COR-L47 (cell line): ENCODE measurements at places on chromosomes 4 and X.

DNA sequence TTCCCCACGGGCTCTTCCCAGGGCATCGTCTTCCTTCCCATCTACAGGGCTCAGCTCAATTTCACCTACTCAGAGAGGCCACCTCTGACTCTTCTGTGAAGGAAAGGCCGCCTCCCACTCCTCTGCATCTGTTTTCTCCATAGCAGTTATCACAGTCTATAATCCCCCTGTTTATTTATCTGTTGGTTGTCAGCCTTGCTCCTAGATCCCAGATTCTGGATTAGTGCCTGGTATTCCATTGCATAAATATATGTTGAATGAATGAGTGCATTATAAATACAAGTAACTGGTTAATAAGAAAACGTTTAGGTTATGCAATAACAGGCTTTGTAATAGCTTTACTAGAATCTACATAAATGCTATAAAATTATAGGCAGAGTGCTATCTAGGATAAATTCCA, 52.9 kb downstream of the NSG1 start:
- no peak for DNase-seq

DNA sequence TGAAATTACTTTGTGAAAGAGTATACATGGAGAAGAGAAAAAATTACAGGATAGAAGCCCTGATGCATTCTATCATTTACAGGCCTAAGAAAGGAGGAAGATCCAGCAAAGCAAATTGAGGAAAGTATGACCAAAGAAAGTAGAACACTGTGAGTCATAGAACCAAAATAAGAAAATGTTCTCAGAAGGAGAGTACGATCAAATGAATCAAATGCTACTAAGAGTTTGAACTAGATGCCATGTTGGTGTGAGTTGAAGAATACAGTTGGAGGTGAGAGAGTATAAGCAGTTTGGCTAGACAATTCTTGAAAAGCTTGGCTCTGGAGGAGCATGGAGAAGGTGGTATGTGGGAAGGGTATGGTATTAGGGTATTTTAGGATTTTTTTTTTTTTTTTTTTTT, 161.8 kb downstream of the RPA4 start:
- DNase-seq: no peak

- peak; percentile 48 for DNase-seq
Measured at GRCh38 chr4:82721819-82722423, 76.7 kb downstream of the SCD5 start.

GRCh38 chr4:6235901-6236640, 33.6 kb upstream of the WFS1 start:
- no peak for DNase-seq

DNA sequence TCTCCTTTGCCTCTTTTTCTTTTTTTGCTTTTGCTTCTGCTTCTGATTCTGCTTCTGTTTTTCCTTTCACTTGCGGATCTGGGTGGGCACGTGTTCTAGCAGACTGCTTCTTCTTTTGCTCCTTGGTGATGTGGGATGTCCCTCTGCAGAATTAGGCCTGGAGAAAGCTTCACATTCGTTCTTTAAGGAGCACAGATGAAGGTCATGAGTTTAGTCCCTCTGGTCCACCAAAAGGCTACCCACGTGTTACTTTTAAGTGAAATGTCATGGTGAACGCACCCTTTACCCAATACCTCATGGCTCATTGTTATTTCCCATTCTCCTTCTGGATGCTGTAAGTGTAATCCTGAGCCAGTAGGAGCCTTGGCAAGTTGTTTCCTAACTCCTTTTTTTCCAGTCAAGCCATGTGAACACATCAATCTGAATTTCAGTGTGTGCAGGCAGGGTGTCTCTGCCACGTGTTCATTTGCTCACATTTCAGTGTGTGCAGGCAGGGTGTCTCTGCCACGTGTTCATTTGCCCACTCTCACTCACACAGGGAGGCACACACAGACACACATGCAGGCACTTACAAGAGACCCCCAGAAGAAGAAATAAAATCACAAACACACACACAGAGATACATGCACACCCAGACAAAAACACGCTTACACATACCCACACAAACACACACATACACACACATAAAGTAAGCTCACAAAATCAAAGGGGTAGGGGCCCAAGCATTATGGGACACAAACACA, 36.9 kb downstream of the NBDY start:
- no peak for DNase-seq

DNA sequence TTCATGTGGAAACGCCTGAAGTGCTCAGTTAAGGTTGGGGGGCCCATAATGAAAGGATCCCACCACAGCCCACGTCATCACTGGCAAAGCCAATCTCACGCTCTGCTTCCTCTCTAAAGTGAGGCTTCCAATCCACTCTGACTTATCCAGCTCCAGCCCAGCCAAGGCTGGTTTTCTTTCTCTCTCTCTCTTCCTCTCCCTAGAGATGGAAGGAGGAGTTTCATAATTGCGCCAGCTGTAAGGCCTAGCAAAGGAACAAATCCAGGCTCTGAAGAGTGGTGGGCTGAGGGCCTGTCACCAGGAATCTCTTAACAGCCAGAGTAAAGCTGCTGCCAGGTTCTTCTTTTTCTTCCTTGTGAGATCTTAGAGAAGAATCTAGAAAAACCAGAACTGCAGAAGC, 20.7 kb upstream of the BCLAF3 start:
- no peak for DNase-seq

DNA sequence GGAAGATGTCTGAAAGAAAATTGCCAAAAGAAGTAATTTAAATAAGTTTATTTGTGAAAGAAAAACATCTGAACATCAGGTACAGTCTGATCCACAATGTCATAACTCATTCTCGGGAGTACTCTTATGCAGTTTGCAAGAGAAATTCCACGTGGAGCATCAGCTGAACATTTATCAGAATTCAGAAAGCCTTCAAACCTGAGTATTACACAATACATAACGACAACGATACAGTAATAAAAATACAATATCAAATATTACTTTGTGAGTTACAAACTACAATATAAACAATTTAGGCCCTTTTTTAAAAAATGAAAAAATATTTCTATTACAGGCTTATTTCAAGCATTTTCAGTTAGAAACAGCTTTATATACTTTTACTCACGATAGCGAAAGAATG, 116.4 kb downstream of the RAB28 start:
- no peak for DNase-seq
